ENCODE measurements at places on chromosomes 4 and X.
A peak's percentile ranks its signal among the peaks of the same experiment; 100 is the strongest.

GRCh38 chrX:147403040-147403439 is 508.7 kb upstream of the FMR1 start:
- DNase-seq: no peak

- no peak for DNase-seq
Measured at GRCh38 chr4:15958562-15958961, 4.4 kb downstream of the FGFBP2 start.

DNA sequence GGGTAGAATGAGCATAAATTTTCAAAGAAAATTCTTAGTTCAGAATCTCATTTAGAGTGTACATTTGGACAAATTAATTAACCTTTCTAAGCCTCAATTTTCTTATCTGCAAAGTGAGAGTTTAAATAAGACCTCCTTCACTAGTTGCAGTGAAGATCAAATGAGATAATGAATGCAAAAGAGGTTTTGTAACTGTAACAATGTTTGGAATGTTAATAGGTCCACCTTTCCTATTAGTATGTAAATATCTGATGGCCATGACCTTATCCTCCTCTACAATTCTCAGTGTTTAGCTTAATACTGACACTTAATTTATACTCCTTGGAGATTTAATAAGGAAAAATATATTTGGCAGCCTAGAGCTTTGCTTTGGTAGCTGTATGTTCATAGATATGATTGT is 138.8 kb downstream of the GABRG1 start:
- no peak for DNase-seq

DNA sequence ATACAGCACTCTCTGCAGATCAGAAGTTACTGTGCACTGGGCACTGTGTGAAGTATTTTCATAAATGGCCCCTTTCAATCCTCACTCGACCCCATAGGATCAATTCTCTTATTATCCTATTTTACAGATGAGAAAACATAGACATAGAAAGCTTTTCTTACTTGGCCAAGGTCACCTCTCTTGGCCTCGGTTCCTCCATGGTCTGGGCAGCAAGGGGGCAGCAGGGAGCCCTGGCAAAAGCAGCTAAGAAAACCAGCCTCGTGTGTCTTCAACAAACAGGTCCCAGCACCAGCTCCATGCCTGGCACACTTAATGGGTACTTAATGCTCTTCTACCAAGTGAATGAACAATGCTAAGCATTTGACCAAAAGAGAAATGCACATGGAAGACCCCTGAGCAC is 34.4 kb downstream of the BST1 start:
- DNase-seq: no peak

DNA sequence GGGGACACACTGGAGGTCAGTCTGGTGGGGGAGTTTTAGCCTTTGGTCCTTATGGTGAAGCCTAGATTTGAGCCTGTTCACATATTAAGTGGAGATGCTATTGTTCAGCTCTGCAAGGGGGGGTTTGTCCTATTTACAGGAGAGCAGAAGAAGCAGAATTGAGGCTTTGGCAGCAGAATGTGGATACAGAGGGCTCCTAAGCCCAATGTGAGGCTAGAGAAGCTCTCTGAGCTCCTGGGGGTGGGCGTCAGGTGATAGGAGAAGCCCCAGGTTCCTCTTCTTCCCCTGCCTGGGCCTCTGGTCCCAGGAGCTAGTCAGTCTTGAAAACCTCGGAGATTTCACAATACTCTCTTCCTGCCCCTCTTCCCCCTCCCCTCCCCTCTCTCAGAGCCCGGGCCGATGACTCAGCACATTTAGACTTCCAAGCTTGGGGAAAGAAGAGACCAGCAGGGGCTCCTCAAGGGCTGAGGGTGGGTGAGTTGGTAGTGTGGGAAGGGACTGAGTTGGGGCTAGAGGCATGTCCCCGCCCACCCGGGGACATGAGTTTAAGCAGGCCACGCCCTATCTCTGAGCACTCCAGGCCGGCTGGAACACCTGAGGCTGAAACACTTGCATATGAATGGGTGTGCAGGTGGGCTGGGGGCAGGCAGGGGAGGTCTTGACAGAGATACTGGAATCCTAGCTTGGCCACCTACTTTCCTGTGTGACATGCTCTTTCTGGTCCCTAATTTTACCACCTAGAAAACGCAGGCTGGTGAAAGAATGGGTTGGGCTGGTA is 3.4 kb downstream of the TFE3 start:
- DNase-seq: peak; percentile 70

- no peak for DNase-seq
Measured at GRCh38 chr4:29277381-29277780, 1442.8 kb upstream of the PCDH7 start.

DNA sequence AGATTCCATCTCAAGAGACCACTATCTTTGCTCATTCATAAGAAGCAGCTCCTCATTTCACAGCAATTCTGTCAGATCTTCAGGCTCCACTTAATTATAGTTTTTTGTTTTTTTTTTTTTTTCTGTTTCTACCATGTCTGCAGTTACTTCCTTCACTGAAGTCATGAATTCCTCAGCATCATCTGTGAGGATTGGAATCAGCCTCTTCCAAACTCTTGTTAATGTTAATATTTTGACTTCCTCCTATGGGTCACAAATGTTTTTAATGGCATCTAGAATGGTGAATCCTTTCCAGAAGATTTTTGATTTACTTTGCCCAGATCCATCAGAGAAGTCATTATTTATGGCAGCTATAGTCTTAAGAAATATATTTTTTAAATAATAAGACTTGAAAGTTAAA is 53.1 kb downstream of the BMP2K start:
- no peak for DNase-seq

GRCh38 chr4:118997601-118998000 is 108.9 kb downstream of the SYNPO2 start:
- DNase-seq: no peak

GRCh38 chrX:119468551-119469312 is 488 bp downstream of the SLC25A5 start:
- peak; percentile 92 for DNase-seq

DNA sequence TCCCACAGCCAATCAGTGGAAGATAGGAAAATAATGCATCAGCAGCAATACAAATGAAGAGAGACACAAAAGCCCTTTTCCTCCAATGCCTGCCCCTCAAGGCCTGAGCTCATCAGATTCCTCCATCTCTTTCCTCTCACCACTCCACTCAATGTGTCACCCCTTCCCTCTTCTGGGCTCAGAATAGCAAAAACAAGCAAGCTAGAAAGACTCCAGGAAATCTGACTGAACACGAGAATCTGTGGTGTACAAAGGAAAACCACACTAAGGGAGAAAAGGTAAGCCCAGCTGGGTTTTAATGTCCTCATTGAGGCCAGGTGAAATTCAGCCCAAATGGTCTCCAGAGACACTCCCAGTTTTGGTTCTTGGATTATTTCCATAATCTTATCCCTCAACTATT is 46.3 kb downstream of the ARHGEF9 start:
- DNase-seq: no peak
